Natural killer cell treated with Interleukin-12 subunit alpha and Interleukin-12 subunit beta and Interleukin-15 and Interleukin-18, amount 100 ng/mL, for 72 hours (primary cell): ENCODE measurements at places on chromosomes 16 and 17. TPM values are rescaled to one million over a fixed set of nuclear protein-coding genes. Genes with fewer than 3 reads are reported as not detected.

C17orf78 gene
- not detected for total RNA-seq

GRCh38 chr16:62755938-62756337 is 719.7 kb upstream of the CDH8 start:
- no peak for DNase-seq

- DNase-seq: peak; percentile 75
These were observed 4.0 kb upstream of the ZNF267 start for GRCh38 chr16:31869511-31870201.

- DNase-seq: peak; percentile 25
These were observed 1.4 kb downstream of the RANBP10 start for GRCh38 chr16:67804853-67805542.

- DNase-seq: no peak
These were observed 71.3 kb downstream of the IRX5 start for GRCh38 chr16:55001931-55002330.

- DNase-seq: peak; percentile 93
These were observed 1.4 kb downstream of the EIF5A start for GRCh38 chr17:7308625-7309433.

DNA sequence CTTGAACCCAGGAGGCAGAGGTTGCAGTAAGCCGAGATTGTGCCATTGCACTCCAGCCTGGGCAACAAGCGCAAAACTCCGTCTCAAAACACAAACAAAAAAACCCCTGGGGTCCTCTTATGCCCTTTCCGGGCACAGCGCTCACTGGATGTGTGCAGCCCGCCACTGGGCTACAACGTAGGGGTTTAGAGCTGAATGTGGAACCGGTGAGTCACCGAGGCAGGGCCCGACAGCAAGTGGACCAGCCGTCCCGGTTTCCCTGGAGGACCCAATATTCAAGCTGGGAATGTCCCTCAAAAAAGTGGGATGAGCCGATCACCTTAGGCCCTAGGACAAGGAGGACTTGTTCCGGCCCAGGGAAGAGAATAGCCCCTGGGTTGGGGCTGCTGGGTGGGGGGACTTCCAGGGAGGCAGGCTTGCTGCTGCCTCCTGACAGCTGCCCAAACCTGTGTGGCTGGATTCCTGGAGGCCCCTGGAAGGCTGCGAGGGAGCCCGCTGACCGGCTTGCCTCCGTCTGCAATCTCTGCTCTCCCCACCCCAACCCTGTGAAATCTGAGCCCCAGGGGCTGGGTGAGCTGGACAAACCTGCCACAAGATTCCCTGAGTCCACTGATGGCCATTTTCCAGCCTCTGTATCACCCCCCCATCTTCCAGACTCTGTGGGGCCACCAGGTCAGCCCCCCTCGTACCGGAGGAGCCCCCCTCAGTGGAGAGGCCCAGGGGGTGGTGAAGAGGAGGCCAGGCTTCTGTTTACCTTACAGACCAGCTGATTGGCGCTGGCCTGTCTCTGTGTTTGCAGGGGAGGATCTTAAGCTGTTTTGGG is 2.9 kb upstream of the CLDN9 start:
- no peak for DNase-seq

GRCh38 chr17:21382560-21383495 is 6.7 kb downstream of the KCNJ12 start:
- DNase-seq: no peak

- no peak for DNase-seq
These were observed 20.8 kb upstream of the ZFHX3 start for GRCh38 chr16:73068541-73069401.

- DNase-seq: no peak
These were observed 157.5 kb downstream of the ZNF423 start for GRCh38 chr16:49698453-49698815.

KRTAP4-1 gene
- not detected for total RNA-seq

DNA sequence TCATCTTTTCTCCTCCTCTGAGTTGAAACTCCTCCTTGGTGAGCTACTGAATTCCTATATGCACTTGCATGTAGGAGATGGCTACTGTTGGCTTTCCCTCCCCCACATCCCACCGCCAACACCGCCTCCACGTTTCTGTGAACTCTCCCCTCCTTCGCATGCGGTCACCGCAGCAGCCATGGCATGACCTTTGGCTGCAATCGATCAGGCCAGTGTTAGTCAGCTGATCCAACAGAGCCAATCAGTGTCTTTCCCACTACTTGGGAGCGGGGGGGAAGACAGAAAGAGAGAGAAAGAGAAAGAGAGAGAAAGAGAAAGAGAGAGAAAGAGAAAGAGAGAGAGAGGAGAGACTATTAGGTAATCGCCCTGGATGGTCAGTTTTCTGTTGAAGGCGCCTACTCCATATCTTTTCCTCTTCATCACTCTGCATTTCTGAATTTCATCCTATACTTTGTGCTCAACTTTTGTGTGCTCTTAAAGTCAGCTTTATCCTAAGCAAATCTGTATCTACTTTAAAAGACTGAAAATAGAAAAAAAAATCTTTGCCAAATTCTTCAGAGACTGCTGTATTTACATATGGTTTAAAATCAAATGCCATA is 22.7 kb downstream of the ASGR1 start:
- no peak for DNase-seq
